GM19239 (cell line): ENCODE measurements at places on chromosomes 3 and 15.

GRCh38 chr3:124772081-124772831 is 42.0 kb downstream of the UMPS start:
- no peak for DNase-seq

GRCh38 chr3:57001356-57001755 is 59.1 kb upstream of the SPATA12 start:
- no peak for DNase-seq

DNA sequence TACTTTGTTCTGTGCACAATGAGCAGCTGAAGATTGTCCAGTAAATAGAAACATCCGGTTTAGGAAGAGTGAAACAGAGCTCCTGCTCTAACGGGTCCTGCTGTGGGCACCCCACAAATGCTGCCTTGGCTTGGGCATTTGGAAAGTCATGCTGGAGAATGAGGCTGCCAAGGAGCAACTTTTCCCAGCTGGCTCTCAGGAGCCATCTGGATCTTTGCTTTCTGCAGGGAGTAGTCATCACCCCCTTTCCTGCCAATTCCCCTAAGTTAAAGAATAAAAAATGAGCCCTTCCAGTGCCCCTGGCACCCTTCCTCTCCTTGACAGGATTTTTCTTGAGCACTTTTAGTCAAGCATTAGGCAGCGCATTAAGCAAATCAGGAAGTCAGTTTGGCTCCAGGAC is 90.0 kb downstream of the FAM43A start:
- DNase-seq = no peak

DNA sequence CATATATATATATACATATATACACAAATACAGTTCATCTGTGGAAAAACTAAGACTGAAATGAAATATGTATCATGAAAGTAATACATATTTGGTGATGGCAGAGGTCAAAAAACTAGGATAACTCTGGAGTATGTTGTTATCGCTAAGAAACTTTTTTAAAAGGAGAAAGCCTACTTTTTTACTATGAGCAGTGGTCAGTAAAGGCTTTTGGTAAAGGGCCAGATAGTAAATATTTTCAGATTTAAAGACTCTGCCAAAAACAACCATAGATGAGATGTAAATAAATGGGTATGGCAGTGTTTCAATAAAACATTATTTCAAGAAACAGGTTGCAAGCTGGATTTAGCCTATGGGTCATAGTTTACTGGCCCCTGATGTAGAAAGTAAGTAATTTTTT is 93.8 kb upstream of the TGFBR2 start:
- DNase-seq = no peak

- DNase-seq = no peak
Observed at GRCh38 chr3:55477306-55478303, 9.5 kb downstream of the WNT5A start.

GRCh38 chr3:16883057-16883722 is 1.6 kb upstream of the PLCL2 start:
- DNase-seq = no peak

DNA sequence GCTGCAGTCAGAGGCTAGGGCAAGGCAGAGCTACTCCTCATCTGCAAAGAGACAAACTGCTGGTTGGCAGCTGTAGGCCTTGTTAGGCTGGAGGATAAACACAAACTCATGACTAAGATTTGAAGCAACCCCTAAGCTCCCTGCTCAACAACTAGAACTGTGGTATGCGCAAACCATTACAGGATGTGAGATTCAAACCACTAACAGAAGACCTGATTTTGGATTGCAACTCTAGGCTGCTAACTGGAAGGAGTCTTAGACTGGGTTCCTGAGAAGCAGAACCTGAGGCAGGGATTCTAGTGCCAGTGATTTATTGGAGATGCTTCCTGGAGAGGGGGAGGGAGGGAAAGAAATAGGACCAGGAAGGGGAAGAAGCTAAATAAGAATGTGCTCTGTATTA is 22.5 kb downstream of the CCR4 start:
- DNase-seq = no peak

DNA sequence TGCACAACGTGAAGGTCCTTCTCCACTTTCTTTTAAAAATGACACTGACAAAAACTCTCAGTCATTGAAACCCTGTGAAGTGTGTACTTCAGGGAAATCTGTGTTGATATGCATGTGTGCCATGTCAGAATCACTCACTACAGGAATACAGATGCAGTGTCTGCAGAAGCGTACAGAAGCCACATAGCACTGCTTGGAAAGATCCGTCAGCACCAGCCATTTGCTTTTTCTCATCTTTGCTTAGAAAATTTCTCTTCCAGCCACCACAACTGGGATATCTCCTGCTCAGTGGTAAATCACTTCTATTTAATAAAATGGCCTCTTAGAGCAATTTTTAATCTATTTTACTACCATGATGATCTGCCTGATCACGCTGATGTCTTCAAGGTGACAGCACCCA is 91.3 kb upstream of the ARHGEF26 start:
- no peak for DNase-seq
